ENCODE measurements at places on chromosomes 2 and 18.

DNA sequence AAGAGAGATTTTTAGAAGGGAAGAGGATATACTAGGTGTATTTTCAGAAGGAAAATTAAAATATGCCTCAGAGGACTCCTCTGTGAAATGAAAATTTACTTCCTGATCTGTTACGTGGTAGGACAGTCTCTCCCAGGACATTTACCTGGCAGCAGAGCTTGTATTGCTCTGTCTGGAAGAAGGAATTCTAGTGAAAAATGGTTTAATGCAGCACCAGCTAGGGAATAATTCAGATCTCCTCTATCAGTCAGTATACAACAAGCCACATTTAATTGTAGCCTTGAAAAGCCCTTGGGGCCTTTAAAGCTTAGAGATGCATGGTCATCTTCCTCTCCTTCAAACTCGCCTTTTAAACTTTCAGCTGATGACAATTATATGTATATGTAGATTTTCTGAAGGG is 49.6 kb downstream of the PIK3C3 start:
- no peak for DNase-seq

DNA sequence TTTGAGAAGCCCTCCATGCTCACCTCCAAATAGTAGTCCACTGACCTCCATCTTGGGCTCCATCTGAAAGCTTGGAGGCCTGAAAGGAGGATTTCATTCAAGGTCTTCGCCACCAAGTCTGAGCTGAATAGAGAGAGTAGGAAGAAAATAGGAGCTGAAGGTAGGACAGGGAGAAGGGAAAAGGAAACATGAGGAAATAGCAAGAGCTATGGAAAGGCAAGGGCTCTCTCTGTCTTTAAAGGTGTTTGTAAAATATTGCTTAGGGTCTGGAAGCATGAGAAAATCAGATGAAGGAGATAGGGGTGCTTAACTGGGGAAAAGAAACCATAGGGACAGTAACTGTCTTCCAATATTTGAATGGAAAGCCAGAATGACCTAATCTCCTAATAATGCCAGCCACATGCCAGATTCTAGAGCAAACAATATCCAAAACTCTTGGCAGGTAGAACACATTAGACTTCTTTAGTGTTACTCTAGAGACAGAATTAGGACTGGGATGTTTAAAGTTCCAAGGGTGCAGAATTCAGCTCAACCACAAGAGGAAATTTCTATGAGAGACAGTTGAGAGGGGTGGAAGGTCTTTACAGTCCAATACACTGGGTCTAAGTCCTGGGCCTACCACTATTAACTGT is 67.4 kb downstream of the NAB1 start:
- DNase-seq, result no peak

DNA sequence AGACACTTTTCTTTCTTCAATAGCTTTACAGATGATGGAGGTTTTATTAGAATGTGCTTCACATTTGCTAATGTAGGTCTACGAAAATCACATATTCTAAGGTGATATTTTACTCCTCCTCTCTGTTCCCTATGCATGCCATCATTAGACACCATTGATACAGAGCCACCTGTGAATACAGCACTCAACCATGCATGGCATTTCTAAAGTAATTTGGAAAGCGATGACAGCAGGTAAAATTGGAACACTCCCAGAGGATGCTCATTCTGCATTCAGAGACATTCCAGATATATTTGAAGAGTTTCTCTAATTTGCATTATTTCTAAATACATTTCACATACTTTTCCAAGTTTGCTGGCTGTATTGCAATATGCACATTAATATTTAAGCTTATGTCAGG is 65.3 kb upstream of the RIT2 start:
- DNase-seq, result no peak

DNA sequence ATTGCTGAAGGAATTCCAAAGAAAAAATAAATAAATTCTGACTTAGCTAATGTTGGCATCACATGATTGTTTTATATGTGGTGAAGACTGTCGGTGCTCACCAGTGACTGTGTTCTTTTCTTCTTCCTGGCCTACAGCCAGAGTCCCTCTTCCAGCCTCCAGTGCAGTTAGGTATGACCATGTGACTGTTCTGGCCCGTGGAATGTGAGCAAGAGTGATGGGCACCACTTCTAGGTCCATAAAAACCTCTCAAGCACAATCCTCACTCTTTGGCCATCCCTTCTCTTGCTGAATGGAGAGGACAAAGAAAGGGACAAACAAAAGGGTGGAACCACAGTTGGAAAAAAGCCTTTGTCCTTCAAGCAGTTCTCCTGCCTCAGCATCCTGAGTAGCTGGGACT is 39.0 kb upstream of the BMPR2 start:
- DNase-seq, result no peak

DNA sequence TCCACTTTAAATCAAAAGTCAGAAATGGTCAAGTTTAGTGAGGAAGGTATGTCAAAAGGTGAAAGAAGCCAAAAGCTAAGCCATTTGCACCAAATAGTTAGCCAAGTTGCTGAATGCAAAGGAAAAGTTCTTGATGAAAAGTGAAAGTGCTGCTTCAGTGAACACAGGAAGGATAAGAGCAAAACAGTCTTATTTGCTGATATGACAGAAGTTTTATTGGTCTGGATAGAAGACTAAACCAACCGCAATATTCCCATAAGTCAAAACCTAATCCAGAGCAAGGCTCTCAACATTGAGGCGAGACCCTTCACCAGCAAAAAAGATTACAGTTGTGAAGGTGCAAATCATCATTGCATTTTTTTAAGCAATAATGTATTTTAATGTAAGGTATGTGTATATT is 496.5 kb upstream of the LRATD1 start:
- DNase-seq, result no peak

- DNase-seq, result peak; percentile 90
These were observed 34.6 kb upstream of the IMPA2 start for GRCh38 chr18:11946756-11947155.

Data from OCI-M1 (cell line).